Vagina (tissue), 2 donors: ENCODE measurements at places on chromosomes 4 and X.

DNA sequence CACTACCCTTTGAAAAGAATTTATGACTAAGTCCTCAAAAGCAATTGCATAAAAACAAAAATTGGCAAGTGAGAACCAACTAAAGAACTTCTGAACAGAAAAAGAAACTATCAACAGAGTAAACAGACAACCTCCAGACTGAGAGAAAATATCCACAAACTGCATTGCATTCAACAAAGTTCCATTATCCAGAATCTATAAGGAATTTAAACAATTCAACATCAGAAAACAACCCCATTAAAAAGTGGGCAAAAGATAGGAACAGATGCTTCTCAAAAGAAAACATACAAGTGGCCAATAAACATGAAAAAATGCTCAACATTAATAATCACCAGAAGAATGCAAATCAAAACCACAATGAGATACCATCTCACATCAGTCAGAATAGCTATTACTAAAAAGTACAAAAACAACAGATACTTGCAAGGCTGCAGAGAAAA is 130.2 kb downstream of the GASK1B start:
- no peak for DNase-seq

- no peak for DNase-seq
Measured at GRCh38 chr4:185137233-185137925, 5.7 kb upstream of the SLC25A4 start.

GRCh38 chrX:13420545-13421183 is 100.8 kb upstream of the ATXN3L start:
- no peak for DNase-seq

DNA sequence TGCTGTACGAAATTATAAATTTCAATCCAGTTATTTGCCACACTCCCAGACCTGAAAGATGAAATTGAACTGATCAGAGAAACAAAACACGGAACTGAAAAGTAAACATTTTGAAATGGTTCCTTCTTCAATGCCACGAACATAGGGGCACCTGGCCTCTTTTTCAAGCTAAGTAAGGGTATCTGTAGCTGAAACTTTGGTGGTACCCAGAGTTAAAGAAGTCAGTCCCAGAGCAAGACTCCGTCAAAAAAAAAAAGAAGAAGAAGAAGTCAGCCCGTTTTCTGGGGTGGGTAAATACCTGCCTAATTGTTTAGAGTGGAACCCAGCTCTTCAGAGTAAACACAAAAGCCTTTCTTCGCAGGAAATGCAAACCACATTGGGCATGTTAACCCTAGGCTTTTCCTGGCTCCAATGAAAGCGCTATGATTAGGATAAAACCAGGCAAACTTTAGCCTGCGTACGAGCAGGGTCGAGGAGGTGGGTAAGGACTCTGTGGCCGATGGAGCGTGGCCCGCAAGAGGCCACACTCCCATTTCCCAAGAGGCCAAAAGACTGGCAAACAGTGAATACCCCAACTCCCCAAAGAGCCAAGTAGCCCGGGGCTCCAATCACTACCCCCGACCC is 1.3 kb downstream of the ANTXR2 start:
- DNase-seq: no peak

- DNase-seq: no peak
Measured at GRCh38 chr4:72552447-72552846, 16.6 kb downstream of the ADAMTS3 start.

GRCh38 chrX:139581068-139581467 is 50.5 kb downstream of the F9 start:
- no peak for DNase-seq

DNA sequence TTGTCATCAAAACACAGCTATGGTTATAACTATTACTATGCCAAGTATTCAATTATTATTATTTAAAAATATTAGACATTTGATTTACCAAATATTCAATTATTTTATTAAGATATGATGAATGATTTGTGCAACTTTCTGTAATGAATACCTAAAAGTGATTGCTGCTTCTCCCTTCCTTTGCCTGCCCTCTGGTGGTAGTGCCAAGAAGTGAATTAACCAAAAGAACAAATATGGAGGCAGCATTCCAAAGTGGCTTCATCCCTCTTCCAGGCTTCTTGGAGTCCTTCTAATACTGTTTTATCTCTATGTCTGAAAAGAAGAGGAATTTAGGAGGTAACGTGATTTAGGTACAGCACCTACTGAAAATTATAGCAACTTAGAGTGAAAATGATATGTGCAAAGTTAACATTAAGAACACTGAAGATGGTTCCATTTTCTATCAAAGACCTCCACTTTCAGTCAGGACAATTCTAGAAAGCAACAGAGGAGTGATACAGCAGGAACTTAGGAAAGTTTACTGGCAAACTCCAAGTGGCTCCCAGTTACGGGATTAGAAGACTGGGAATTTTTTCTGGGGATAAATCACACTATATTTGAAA is 43.0 kb downstream of the ENPEP start:
- DNase-seq: no peak

GRCh38 chrX:46383006-46383405 is 162.2 kb downstream of the ZNF674 start:
- no peak for DNase-seq

DNA sequence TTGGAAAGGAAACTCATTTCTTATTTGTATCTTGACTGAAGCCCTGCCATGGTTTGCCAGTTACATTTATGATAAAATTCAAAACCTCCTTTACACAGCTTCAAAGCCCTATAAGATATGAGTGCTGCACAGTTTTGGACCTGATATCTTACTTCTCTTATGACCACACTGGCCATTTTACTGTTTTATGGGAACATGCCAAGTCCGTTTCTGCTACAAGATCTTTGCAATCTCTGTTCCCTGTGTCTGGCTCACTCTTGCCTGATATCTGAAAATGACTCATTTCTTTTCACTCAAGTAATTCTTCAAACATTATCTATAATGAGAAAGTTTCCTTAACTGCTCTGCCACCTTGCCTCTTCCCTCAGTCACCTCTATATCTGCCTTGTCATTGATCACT is 247.3 kb downstream of the SPOCK3 start:
- DNase-seq: no peak

GRCh38 chr4:134544303-134544770 is 342.7 kb upstream of the PABPC4L start:
- DNase-seq: no peak

DNA sequence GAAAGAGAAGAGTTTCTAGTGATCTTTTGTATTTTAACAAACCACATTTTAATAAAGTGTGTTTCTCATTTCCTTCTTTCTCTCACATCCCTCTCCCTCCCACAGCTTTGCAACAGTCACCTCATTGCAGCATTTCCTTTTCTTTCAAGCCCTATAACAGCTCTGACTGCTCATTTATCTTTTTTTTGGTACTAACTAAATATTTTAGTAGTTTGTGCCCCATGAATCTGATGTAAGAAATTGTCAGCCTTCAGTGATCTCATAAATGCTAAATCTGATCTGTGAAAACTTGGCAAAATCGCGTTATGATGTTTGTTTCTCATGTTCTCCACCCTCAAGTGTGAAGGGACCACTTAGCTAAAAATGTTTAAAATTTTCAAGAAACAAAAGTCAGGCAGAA is 258.5 kb upstream of the SLIT2 start:
- DNase-seq: no peak
